NCI-H510A (cell line): ENCODE measurements at places on chromosomes 3 and 15.

DNA sequence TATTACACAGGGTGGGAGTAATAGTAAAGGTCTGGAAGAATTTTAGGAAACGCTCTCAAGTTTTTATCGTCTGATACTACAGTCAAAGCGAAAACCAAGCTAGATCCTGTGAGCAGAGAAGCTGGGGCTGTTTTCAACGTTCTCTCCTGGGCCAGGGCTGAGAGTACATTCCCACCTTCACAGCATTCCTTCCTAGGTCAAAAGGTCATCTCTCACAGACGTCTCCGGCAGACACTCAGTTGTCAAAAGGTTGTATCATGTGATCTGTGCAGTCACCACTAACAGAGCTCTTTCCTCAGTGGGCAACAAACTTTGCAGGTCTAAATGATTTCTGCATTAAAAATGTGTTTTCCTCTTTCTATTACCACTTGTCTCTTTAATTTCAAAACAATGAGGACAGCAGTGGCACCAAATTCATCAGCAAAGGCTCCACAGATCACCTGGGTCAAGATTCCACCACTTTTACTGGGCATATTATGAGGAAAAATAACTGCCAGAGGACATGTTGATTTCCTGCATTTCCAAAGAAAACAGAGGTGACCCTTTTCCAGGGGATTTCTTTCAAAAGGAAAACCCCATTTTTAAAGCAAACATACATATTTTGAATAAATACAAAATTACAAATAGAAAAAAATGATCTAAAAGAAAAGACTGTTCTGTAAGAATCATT lies 41.9 kb downstream of the MEIS2 start:
- DNase-seq, result no peak

DNA sequence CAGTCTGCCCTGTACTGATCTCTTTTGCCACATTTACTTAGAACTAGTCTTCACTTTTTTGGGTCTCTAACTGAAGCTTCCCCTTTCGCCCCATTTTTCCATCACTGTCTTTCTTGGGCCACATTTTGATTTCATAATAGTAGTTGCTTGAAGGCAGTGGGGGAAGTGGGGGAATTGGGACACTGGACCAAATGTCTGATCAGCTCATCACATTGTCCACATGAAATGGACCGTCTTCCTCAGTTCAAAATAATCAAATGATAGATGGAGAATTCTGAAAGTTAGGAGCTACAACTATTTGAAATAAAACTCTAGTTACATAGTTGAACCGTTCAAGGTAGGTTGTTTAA lies 747 bp downstream of the PDCD6IP start:
- DNase-seq, result no peak

- DNase-seq, result no peak
Measured at GRCh38 chr15:46408312-46408711, 773.5 kb downstream of the SQOR start.

GRCh38 chr3:45236964-45237363 lies 10.9 kb upstream of the TMEM158 start:
- no peak for DNase-seq

DNA sequence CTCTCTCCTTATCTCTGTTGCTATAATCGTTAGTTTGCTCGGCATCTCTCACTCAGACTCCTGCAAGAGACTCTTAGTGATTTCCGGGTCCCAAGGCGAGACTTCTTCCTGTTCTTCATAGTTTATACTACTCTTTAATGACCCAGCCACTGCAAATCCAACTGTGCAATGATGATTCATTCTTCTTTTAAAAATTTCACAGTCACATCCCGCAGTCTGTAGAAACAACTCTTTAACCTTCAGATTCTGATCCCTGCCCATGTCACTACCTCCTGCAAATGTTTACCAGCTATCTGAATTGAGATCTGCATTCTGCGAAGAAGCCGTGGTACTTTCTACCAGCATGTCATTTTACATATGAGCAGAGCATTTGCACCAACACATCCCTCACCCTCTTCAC lies 2.8 kb upstream of the VGLL3 start:
- no peak for DNase-seq

DNA sequence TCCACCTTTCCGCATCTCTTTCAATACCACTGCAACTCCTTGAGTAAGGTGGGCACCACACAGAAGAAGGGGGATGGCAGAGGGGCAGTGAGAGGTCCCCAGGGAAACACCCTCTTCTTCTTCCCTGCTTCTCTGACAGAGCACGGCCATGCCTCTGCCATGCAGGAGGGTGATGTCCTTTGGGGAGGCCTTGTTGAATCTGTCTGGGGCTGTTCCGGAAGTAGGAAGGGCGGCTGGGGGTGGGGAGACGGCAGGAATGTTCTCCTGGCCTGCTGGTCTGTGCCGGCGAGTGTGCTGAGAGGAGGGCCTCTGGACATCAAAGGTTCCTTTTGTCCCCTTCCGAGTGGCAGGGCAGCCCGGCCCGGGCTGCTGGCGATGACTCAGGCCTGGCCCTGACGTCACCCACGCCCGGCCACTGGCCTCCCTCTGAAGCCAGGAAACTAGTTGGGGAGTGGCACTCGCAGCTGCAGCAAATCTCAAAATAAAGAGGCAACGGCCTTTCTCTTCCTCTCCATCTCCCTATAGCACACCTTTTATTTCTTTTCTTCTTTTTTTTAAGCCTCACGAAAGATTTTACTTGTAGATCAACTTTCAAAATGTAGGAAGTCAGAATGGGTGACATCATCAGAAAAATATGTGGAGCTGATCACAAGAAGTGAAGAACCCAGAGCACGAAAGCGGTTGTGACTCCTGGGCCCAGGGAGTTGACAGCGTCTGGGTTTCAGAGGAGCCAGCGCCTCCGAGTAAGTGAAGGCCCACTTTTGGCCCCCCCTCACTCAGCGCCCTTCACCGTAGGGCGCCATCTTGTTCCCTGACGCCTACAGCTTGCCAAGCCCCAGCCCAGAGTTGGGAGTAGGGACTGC lies at the start of gene ZBTB38:
ZBTB38 (plus strand) TSS at position 443 of the 863 bp plus-strand sequence. CDS start 73,885 bp downstream, outside the sequence.
- DNase-seq, result no peak

DNA sequence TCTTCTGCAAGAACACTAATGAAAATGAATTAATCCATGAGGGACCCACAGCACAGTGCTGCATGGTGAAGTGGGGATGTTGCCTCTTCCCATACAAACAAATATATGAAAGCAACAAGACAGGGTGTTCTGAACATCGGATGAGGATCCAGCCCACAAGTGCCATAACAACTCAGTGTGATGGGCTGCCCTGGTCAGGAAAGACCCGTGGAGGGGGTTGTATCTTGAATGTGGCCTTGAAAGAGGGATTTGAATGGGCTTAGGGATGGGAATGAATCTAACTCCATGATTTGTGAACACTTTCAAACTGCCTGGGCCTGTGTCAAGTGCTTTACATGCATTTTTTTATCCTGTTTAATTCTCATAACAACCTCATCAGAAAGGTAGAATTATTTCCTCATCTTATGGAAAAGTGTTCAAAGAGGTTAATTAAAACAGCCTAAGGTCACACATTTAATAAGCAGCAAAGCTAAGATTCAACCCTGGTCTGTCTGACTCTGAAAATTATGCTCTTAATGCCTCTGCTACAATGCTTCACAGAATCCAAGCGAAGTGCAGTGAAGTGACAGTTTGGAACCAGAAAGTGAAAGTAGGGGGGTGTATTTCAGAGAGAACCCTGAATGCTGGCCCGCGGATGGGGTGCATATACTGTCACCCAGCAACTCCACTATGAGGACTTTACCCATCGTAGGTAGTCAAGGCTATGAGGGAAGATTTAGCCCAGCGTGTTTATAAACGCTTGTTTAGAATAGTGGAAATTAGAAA lies 65.6 kb upstream of the HEG1 start:
- DNase-seq, result no peak

DNA sequence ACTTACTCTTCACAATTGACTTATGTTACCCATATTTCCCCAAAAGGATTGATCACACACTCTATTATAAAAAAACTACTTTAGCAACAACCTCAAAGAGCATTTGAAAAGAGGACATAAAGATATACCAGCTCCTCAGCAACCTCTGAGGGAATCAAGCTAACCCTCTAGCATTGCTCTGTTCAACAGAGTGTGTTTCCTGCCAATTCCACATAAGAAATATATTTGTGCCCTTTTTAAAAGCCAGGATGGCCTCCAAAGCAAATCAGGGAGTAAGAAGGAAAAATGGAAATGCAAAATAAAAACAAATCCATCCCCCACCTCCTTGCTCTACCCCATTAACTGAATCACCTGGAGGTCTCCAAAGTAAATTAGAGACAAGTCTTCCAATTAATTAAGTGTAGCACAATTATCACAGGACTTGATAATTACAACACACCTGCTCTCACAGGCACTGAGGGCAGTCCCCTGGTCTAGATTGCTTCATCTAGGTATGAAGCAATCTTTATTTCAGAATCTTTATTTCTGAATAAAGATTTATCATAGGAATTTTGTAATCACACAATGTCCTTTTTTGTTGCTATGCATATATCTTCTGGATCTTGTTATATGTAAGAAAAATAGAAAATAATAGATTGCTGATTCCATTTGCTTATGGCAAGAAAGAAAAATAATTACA lies 34.8 kb downstream of the GPR176 start:
- DNase-seq, result no peak

GRCh38 chr15:60797444-60798040 lies 318.6 kb upstream of the ICE2 start:
- no peak for DNase-seq

GRCh38 chr3:123605789-123606234 lies 21.0 kb upstream of the HACD2 start:
- DNase-seq, result no peak

DNA sequence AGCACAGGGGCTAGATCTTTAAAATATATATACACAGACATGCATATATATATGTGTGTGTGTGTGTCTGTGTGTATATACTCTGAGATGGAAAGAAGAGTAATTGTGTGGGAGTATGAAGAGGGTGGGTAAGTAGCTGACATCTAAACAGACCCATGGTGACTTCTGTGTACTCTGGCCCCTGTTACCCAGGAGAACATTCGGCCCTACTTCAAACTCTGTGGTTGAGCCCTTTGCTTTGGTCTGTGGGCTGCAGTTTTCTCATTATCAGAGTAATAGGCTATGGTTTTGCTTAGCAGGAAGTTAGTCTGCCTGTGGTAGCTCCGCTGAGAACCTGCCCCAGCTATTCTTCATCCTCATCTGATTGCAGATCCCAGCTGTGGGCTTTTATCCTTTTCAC lies 141.4 kb downstream of the RBPMS2 start:
- no peak for DNase-seq

- no peak for DNase-seq
Measured at GRCh38 chr15:73239564-73240215, 129.1 kb downstream of the HCN4 start.

DNA sequence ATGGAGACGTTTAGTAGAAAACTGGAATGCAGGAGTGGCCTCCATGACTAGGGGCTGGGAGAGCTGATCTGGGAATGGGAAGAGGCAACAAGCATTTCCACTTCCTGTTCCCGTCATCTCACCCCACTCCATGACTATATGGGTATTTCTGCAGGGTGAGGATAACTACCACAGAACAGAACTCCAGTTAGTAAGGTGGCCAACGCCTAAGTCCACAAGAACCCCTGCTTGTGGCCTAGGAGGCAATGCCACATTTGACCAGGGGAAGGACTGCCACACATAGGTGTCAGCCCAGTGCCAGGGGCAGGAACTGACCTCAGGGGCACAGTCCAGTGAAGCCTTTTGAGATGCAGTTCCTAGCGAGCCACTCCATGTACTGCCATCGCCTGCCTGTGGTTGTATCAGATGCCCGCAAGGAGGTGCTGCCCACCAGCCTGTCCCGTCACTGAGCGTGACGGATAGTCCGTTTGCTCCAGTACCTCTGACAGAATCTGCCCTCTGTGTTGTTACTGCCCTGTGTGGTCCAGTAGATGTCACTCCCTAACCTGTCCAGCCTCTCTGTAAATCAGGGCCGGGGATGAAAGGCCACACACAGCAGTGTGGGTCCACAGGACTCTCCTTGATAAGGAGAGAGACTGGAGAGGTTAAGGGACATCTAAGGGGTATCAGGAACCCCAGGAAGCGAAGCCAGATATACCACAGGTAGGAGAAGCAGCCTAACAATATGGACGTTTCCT lies 3.5 kb upstream of the MTFMT start:
- DNase-seq, result peak; percentile 13

- DNase-seq, result no peak
Measured at GRCh38 chr3:31664031-31664430, 131.3 kb downstream of the STT3B start.

DNA sequence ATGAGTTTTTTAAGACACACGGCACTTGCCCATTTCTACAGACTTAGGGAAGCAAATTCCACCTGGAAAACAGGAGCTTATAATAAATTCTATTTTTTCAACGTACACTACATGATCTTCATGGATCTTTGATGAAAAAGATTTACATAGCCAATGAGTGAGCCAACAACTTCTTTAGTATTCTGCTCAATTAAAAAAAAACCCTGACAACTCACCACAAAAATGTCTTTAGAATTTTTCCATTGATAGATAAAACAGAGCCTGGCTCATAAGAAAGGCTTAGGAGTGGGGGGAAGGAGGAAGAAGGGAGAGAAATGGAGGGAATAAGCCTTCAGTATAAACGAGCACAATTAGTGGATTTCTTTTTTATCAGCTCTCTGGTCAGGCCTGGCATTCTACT lies 126.7 kb downstream of the ATP10A start:
- DNase-seq, result no peak

GRCh38 chr15:68767833-68768232 lies 52.9 kb downstream of the ANP32A start:
- no peak for DNase-seq

DNA sequence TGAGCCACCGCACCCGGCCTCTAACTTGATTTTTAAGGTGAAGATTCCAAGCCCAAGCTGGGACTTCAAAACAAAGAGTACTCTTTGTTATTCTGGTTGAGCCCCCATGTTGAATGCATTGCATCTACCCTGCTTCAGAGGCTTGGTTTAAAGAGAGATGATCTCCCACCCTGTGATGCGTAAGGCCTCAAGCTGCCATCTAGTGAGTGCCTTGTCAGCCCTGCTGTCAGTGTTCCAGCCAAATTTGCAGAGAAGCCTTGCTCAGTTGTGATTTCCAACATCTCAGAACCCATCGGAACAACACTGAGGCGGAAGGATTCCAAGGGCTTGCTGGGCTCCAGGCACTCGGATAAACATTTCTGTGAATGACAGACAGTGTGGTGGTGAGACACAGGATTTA lies 210.7 kb upstream of the RGMA start:
- no peak for DNase-seq

DNA sequence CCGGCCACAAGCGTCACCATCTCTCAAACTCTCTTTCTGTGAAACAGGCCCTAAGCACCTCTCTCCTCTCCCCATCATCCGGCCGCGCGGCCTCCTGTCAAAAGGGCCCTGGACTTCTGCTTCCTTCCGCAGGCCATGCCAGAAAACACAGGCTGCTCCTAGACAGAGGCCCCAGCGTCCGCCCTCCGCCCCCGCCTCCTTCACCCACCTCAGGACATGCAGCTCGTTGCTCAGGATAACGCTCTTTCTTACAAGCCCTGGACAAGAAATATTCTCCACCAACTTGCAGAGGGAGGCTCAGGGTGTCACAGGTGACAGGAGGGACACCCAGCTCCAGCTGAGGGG lies 212.0 kb downstream of the XXYLT1 start:
- no peak for DNase-seq

GRCh38 chr15:49438962-49439631 lies 16.1 kb downstream of the FGF7 start:
- DNase-seq, result no peak

- DNase-seq, result no peak
Measured at GRCh38 chr15:66826507-66826906, 124.5 kb downstream of the SMAD6 start.
